Heart left ventricle (tissue), 16 donors: ENCODE measurements at places on chromosomes 4 and X. TPM values are rescaled to one million over a fixed set of nuclear protein-coding genes. Genes with fewer than 3 reads are reported as not detected.

Gene PDE5A
- 7.3 TPM for total RNA-seq

Gene CT47A1
- not detected for total RNA-seq

Gene CTPS2
- 6.3 TPM for total RNA-seq

Gene PASD1
- total RNA-seq: not detected

Gene KLHL13
- 12.9 TPM for total RNA-seq

Gene STBD1
- total RNA-seq: 16.8 TPM

Gene GATB
- 83.9 TPM for total RNA-seq

Gene CTAG2
- not detected for total RNA-seq

Gene DDX53
- not detected for total RNA-seq

Gene GUCY1B1
- total RNA-seq: 18.5 TPM

Gene BRS3
- not detected for total RNA-seq

Gene SEC31A
- total RNA-seq: 101 TPM
